ENCODE measurements at places on chromosomes 3 and 15.

DNA sequence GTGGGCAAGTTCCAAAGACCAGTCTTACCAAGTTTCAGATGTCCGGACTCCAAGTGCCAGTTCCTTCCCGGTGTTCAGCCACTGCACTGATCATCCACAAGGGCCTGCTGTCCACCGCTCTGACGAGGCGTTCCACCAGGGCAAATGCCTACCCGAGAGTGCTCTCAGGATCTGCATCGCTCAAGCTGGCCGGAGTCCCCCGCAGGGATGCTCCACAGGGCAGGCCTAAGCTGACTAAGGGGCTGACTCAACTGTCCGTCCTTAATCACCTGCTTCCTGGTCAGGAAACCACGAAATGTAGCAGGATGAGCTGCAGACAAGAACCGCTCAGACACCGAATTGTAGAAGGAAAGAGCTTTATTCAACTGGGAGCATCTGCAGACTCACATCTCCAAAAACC lies 341.6 kb downstream of the KCNH8 start:
- DNase-seq, result no peak

DNA sequence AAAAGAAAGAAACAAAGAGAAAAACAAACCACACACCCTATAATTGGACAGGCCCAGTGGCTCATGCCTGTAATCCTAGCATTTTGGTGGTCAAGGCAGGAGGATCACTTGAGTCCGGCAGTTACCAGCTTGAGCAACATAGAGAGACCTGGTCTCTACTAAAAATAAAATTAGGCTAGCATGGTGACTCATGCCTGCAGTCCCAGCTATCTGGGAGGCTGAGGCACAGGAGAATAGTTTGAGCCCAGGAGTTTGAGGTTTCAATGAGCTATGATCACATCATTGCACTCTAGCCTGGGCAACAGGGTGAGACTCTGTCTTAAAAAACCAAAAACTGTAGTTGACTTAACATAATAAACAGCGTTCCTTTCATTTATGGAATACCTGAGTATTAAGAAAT lies 72.3 kb upstream of the ST3GAL6 start:
- no peak for DNase-seq

GRCh38 chr3:18417904-18418572 lies 7.1 kb downstream of the SATB1 start:
- no peak for DNase-seq

- DNase-seq, result no peak
These were observed 184.1 kb upstream of the SETMAR start for GRCh38 chr3:4119119-4119518.

GRCh38 chr15:33710748-33711147 lies 257.5 kb upstream of the CHRM5 start:
- no peak for DNase-seq

DNA sequence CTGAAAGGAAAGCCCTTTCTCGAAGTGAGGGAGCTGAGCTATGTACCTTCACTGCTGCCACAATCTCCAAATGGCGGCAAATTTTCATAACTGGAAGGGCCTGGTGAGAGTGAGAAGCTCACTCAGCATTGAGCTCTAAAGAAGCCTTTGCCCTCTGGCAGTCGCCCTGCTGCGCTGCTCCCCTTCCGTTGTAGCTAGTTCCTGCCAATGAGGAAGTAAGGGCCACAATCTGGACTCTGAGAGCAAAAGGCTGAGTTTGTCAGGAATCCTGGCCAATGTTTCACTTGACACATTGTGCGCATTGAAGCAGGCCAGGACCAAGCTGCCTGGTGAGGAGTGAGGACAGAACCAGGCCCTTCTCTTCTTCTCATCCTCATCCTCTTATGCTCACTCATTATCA lies 579.5 kb downstream of the PDCD6IP start:
- no peak for DNase-seq

DNA sequence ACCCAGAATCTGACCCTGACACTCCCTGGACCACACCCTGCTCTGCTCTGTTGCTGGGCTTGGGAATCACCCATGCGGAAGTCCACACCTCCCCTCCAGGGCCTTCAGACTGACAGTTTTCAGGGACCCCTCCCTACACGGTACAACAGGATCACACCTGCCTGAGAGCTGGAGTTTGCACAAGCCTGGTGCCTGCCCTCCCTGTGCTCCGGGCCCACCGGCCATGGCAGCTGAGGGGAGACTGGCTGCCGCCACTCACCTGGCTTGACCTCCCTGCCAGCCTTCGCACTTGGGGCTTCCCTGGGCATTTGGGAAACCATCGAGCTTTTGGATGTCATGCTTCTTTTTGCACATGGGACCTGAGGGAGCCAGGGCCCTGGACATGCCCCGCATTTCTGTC lies 95.9 kb upstream of the ANKRD34C start:
- no peak for DNase-seq

GRCh38 chr3:150972366-150973071 lies at the start of gene CLRN1:
TSS of gene CLRN1 (minus strand) at chr3:150972727. CDS start at chr3:150972708, 19 bp downstream.
- DNase-seq, result no peak

- no peak for DNase-seq
These were observed 27.8 kb upstream of the IGDCC4 start for GRCh38 chr15:65450556-65450955.

GRCh38 chr3:186534113-186534669 lies 10.0 kb downstream of the CRYGS start:
- peak; percentile 28 for DNase-seq
